ENCODE measurements at places on chromosomes 2 and 18.

GRCh38 chr2:157872791-157873190 lies 3.3 kb downstream of the ACVR1 start:
- peak; percentile 25 for DNase-seq

- no peak for DNase-seq
Measured at GRCh38 chr2:30191107-30191506, 40.2 kb upstream of the LBH start.

GRCh38 chr2:96887493-96888012 lies 17.7 kb upstream of the SEMA4C start:
- DNase-seq = no peak

DNA sequence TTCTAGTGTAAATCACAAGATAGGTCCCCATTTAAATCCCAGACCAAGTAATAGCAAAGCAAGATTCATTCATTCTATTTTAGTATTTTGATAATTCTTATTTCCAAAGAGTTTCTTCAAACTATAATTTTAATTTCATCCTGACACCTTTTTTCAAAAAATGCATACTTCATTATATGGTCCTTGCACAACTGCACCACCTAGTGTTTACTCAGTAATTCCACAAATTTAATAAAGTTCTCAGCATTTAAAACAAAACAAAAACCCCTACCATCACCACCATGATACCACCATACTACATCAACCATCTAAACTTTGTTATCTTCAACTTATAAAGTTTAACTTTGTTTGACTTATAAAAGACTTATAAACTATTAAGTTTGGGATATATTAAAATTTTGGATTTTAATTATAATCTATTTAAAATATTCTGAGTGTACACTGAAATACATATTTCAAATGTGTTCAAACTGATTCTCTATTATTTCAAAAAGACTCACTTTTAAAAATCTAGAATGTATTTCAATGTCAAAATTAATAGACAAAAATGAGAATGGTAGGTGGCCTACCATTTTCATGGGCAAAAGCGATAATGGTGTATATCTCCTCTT lies 44.2 kb downstream of the WDPCP start:
- DNase-seq = peak; percentile 48

GRCh38 chr2:52976143-52976949 lies 791.3 kb upstream of the CHAC2 start:
- peak; percentile 48 for DNase-seq

DNA sequence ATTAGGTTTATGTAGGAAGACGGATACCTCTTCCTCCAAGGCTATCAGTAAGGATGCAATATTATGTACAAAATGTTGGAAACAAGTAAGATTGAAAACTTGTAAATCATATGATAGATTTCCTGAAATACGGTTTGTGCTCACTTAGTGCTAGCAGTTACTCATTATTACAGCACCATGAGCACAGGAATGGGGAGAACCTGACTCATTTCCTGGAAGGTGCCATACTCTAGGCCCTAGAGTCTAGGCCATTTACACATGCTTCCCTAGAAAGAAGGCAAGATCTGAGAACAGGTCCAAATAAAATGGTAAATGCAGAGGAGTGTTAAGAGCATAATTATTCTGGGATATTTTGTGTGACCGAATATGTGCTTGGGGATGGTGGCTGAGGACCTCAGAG lies 467.7 kb upstream of the CELF4 start:
- no peak for DNase-seq

DNA sequence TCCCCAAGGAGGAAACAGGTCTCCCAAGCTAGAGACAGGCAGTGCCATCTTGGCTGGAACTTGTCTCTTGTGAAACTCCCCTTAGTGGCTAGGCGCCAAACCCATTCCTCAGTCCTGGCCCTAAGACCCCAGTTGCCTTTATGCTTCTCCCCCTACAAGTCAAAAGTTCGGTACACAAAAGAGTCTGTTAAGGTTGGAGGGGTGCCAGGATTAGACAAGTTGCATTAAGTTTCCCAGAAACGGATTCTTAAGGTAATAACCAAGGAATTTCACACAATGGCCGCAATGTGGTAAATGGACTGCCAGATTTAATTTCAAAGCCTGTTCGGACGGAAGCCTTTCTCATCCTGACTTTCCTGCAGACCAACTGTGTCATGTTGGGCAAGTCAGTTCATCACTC lies 80.7 kb downstream of the CCBE1 start:
- DNase-seq = no peak

- DNase-seq = peak; percentile 54
Measured at GRCh38 chr2:31729442-31730092, 148.8 kb upstream of the SRD5A2 start.

- DNase-seq = no peak
Measured at GRCh38 chr2:5530011-5530696, 162.0 kb upstream of the SOX11 start.

Data from ELR (cell line).